ENCODE measurements at places on chromosomes 2 and 18.

- DNase-seq: no peak
Observed at GRCh38 chr2:143706354-143706753, 577.1 kb downstream of the ARHGAP15 start.

- DNase-seq: no peak
Observed at GRCh38 chr2:12543978-12544558, 172.7 kb upstream of the TRIB2 start.

DNA sequence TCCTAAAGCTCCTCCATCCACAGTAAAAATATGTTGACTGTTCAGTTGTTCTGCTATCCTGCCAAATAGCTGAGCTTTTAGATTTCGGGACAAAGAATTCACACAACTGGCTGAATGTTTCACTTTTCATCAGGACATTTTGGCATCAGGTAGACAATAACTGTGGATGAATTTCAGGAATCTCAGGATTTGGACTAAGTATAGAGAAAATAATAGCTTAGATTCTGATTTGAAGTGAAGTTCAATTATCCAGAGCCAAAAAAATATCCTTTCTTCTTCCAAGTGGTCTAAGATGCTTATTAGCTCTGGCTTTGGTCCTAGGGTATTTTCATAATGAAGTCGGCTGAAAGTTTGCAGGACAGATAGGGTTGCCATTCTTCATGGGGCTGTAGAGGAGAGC lies 16.1 kb downstream of the KCNE4 start:
- DNase-seq: no peak

GRCh38 chr2:37501113-37501512 lies 156.7 kb downstream of the QPCT start:
- no peak for DNase-seq

GRCh38 chr2:71466301-71467179 lies 13.2 kb downstream of the DYSF start:
- no peak for DNase-seq

- no peak for DNase-seq
Observed at GRCh38 chr18:55857956-55858355, 270.0 kb upstream of the TCF4 start.

GRCh38 chr2:46967990-46968647 lies 52.5 kb upstream of the MCFD2 start:
- no peak for DNase-seq

DNA sequence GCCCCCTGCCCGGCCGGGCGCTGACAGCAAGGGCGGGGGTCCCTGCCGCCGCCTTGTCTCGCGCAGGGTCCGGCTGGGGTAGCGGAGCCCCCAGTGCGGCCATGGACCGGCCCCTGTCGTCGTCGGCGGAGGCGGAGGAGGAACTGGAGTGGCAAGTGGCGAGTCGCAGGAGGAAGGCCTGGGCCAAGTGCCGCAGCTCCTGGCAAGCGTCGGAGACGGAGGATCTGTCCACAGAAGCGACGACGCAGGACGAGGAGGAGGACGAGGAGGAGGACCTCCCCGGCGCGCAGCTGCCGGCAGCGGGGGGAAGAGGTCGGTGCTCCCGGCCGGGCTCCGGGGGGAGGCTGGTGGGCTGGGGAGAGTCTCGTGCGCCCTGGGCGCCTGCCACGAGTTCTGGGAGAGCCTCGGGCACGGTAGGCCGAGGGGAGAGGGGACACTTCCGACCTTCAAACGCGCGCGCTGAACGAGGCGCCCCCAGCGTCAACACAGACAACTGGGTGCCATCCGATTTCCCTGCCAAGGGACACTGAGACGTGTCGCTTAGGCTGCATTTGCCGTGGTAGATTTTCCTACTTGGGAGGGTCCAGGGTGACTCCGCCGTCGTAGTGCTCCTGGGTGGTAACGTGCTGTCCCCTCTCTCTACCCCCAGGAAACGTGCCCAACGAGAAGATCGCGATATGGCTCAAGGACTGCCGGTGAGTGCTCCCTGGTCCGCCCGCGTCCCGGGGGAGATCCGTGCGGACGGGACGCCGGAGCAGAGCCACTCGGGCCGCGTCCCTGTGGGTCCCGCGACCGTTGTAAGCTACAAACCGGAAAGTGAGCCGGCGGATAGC lies 652 bp downstream of the ITPRID2 start:
- DNase-seq: peak; percentile 82

- no peak for DNase-seq
Observed at GRCh38 chr2:239912938-239913635, 112.1 kb downstream of the NDUFA10 start.

GRCh38 chr2:109497463-109497862 lies 116.3 kb downstream of the SEPTIN10 start:
- DNase-seq: no peak

- no peak for DNase-seq
Observed at GRCh38 chr2:13260402-13260801, 543.7 kb downstream of the TRIB2 start.

DNA sequence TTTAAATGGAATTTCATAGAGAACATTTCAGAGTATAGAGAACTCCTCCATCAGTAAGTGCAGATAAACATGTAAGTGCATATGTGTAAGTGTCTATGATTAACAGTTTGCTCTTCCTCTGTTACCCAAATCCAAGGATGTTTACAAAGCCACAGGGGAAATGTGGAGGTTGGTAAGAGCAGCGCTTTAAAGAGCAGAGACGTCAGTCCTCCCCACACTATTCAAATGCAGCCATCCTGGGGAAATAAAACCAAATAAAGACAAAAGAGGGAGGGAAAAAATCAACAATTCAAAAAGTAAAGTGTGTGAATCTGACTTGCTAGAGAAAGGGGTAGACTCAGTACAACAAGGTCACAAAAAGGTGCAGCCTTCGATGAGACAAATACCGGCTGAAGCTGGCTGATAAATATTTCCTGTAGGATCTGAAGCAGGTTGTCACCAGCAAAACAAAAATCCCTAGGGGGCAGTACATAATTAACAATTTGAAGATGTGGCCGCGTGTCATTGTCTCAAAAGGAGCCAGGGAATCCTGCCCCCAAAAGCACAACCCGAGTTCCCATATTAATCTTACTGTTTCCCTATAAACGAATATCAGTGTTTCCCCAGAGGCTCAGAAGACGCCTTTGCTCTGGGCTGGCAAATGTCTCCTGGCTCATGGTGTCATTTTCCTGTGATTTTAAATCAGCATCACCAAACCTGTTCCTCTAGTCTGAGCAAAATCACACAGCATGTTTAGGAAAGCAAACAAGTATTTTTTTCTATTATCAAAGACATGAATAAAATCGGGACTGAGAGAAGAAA lies 216.5 kb downstream of the CDCA7 start:
- peak; percentile 37 for DNase-seq

GRCh38 chr2:236521556-236521955 lies 48.1 kb upstream of the ACKR3 start:
- no peak for DNase-seq

DNA sequence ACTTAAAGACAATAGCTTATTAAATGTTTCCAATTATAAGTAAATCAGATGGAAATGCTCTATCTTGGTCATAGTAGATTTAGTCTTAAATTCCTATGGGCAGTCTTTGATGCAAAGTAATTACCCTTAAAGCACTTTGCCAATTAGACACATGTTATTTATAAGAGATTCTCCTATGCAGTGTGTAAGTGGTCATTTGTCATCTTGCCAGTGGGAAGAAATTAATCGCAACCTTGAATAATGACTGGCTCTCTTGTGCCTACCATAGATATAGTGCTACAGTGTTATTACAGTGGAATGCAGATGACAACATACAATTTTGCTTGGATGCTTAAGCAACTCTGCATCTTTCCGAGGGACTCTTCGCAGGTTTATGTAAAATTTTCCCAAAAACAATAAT lies 311.0 kb upstream of the THUMPD2 start:
- no peak for DNase-seq

DNA sequence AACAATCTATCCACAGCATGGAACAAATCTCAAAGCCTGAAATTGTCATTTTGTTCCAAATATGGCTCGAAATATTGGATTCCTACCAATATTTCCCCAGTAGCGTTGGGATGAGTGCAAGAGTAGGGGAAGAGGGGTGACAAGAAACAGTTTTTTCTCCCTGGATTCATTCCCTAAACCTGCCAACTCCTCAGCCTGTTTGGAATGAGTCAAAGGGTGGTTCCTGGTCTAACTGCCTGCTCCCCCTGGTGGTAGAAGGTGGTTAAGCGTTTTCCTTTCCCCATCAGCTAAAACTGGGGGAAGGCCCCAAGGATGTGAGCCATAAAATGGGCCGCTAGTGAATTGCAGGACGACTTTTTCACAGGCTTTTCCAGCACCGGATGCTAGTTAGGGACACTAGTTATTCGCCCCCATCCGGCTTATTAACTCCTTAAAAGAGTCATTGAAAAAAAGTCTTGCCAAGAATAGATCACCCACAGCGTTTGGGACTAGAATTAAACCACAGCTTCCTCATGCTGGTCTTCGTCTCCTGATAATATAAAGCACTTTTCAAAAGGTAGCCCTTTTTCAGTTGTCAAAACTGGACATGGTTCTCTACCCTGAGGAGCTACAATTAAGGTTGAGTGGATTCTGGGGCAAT lies 72.5 kb downstream of the DHRS9 start:
- DNase-seq: peak; percentile 1
